PC-3 (cell line): ENCODE measurements at places on chromosomes 3 and 15.

- peak; percentile 44 for DNase-seq
Observed at GRCh38 chr3:127064391-127065137, 81.6 kb downstream of the PLXNA1 start.

DNA sequence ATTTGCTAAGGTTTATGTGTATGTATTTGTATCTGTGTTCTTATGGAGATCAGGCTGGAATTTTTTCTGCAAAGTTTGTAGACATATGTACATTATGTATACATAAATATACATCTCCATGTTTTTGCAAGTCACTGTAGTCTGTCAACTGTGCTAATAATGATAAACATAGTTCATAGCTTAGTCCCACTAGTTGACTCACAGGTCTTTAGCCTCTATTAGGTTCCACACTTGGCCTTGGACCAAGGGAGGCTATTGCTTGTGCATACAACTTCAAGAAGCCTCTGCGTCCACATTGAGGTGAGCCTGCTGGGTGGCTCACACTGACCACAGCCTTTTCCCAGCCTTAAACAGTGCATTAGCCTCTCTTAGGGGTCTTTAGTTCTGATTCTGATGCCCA lies 243.8 kb upstream of the PEX5L start:
- DNase-seq, result peak; percentile 98

DNA sequence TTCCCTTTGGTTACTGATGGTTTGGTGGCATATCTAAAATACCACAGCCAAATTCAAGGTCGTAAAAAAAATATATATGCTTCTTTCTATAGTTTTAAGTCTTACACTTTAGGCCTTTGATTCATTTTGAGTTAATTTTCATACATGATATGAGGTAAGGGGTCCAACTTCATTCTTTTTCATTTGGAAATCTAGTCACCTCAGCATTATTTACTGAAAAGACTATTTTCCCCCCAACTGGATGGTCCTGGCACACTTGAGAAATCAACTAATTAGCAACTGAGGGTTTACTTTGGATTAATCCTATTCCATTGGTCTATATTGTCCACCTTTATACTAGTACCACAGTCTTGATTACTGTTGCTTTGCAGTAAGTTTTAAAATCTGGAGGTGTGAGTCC lies 26.2 kb downstream of the RHOA start:
- no peak for DNase-seq

- peak; percentile 47 for DNase-seq
Observed at GRCh38 chr3:181210275-181210674, 220.7 kb upstream of the DNAJC19 start.

DNA sequence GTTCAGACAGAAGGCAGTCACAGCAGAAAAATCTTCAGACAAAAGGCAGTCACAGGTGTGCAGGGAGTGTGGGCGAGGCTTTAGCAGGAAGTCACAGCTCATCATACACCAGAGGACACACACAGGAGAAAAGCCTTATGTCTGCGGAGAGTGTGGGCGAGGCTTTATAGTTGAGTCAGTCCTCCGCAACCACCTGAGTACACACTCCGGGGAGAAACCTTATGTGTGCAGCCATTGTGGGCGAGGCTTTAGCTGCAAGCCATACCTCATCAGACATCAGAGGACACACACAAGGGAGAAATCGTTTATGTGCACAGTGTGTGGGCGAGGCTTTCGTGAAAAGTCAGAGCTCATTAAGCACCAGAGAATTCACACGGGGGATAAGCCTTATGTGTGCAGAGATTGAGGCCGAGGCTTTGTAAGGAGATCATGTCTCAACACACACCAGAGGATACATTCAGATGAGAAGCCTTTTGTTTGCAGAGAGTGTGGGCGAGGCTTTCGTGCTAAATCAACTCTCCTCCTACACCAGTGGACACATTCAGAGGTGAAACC lies 27.6 kb downstream of the ZNF589 start:
- peak; percentile 97 for DNase-seq

DNA sequence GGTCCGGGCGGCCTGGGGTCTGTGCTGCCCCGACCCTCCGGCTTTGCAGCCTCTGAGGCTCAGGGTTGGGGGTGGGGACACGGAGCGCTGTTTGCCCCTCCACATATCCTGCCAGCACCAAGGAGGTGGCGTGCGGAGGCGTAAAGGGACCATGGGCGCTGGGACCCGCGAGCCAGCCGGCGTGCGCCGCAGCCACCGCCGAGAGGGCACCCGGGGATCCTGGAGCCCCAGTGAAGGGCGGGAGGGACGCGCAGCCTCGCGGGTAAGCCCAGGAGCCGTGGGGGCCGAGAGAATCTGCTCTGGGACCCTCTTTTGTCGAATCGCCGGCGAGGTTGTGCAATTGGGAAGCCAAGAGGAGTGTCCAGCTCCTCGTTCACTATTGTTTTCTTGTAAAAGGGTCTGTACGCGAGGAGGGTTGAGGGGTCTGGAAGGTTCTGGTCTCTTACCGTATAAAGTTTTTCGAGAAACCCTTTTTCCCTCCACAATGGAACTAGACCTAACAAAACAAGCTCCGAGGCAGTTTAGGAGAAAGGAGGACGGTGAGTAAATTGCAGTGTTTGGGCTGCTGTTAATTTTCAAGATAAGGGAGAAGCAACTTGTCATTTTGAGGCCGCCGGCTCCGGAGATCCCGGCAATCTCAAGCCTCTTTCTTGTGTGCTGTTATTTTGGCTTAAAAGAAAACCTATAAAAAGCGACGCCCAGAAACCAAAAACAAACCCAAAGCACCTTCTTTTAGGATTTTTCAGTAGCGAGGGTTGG lies 29.9 kb upstream of the ST3GAL6 start:
- DNase-seq, result peak; percentile 38

GRCh38 chr3:179082416-179082815 lies 10.8 kb upstream of the ZMAT3 start:
- DNase-seq, result peak; percentile 54

GRCh38 chr15:92392462-92392861 lies 1.2 kb upstream of the ST8SIA2 start:
- DNase-seq, result no peak

- peak; percentile 44 for DNase-seq
Observed at GRCh38 chr3:120214176-120214575, 70.8 kb downstream of the GPR156 start.

DNA sequence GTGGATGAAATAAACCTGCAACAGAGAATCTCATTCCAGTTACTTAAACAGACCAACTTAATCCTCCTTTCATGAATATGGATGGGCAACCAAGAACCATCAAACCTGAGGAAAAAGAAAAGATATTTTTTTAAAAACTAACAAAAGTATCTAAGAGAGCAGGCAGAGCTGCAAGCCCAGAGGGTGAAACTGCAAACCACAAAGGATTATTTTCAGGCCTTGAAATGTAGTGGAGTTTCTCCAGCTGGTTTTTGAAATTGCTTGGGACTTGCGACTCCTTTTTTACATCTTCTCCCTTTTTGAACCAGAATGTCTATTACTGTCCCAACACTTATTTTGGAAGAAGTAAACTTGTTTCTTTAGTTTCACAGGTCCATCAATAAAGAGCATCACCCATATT lies 87.4 kb downstream of the STAG1 start:
- DNase-seq, result no peak

DNA sequence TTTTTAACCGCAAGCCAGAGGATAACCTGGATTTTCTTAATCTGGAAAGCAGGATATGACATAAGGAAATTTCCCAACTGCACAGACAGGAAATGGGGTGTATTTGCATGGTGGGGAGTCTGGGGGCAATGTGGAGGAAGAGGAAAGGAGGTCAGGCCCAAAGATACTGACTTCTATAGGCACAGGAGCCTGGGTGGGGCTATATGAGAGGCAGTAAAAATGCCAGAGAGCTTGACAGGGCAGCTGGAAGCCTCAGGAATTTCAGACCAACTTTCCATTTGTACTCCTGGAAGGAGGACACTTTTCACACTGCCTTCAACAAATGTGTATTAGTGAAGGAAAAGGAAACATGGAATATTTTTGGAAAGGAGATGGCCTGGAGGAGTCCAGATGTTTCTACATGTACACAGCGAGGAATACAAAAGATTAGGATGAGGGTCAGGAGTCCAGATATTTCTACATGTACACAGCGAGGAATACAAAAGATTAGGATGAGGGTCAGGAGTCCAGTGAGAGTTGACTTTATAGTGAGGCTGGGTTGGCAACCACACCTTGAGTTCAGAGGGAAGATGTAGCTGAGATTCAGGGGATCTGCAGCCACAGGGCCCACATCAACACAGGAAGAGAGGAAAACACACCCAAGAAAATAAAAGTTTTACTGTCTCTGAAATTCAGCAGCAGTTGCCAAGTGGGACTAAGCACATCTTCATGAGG lies 111.9 kb upstream of the PTPRG start:
- DNase-seq, result no peak

- DNase-seq, result no peak
Observed at GRCh38 chr15:52737720-52738119, 52.4 kb downstream of the ONECUT1 start.

DNA sequence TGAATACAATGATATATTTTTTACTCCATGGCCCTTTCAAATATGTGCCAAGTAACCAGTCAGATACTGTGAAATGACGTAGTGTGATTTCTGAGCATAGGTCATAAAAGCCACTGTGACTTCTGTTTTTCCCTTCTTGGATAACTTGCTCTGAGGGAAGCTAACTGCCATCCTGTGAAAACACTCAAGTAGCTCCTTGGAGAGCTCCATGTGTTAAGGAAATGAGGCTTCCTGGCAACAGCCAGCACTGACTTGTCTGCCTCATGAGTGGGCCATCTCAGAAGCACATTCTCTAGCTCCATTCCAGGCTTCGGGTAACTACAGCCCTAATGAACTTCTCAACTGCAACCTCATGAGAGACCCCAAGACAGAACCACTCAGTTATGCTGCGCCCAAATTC lies 9.5 kb upstream of the CCDC80 start:
- no peak for DNase-seq

- DNase-seq, result peak; percentile 80
Observed at GRCh38 chr3:9352917-9353752, 9.7 kb upstream of the THUMPD3 start.

- DNase-seq, result no peak
Observed at GRCh38 chr3:14808025-14808424, 10.7 kb upstream of the FGD5 start.

DNA sequence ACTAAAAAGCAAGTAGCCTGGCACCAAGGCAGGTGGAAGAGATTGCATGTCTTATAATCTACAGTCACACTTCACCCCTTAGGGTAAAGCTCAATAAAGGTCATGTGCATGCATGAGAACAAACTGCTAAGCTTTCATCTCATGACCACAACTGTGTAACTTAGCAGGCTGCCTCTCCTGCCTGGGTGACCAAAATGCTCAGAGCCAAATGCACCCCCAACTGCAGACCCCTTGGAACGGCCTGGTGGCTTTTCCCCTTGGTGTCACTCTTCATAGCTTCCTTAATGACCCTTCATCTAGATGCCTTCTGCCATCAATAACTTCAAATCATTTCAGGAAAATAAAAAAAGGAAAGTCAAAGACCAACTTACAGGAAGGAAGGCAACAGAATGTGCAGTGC lies 88.1 kb downstream of the ADAMTS17 start:
- DNase-seq, result no peak

GRCh38 chr3:73046195-73046594 lies 15.3 kb upstream of the EBLN2 start:
- no peak for DNase-seq

GRCh38 chr3:46442576-46443530 lies 21.9 kb downstream of the LTF start:
- no peak for DNase-seq

GRCh38 chr3:46378426-46378942 lies 7.7 kb downstream of the CCR5 start:
- peak; percentile 83 for DNase-seq

- no peak for DNase-seq
Observed at GRCh38 chr3:21913791-21914190, 162.8 kb upstream of the ZNF385D start.
